Trophoblast cell (in vitro differentiated cells and primary cell): ENCODE measurements at places on chromosomes 7 and 10.

DNA sequence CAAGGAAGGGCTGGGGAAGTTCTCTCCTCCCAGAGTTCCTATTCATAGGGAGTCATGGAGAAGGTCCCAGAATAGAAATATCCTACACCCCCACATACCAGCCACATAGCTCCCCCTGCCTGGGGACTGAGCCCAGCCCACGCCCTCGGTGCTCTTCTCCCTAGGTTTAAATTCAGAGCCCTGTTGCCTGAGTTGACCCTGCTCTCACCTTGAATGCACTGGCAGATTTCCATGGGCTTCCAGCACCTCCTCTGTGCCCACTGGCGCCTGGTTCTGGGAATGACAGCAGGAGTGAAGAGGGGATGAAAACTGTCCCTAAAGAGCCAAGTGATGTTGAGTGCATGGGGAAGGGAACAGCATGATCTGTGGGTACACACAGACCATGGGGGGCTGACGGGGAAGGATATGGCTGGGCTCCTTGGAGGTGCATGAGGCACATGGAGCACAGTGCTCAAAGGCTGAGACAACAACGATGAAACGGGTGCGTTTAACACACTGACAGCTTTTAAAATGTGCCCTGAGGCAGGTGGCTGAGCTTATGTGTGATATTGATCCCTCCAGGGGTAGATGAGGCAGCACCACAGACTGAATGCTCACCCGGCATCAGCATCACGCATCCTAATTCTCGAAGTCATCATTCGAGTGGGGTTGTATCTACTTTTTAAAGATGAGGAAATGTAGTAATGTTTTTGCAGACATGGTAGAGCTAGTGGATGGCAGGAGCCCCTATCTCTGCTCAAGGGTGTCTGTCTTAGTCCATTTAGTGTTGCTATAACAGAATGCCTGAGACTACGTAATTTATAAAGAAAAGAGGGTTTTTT, 53.7 kb upstream of the IGFBP3 start:
- no peak for DNase-seq

- peak; percentile 68 for DNase-seq
Observed at GRCh38 chr7:57404343-57404966, 45.5 kb upstream of the ZNF716 start.

DNA sequence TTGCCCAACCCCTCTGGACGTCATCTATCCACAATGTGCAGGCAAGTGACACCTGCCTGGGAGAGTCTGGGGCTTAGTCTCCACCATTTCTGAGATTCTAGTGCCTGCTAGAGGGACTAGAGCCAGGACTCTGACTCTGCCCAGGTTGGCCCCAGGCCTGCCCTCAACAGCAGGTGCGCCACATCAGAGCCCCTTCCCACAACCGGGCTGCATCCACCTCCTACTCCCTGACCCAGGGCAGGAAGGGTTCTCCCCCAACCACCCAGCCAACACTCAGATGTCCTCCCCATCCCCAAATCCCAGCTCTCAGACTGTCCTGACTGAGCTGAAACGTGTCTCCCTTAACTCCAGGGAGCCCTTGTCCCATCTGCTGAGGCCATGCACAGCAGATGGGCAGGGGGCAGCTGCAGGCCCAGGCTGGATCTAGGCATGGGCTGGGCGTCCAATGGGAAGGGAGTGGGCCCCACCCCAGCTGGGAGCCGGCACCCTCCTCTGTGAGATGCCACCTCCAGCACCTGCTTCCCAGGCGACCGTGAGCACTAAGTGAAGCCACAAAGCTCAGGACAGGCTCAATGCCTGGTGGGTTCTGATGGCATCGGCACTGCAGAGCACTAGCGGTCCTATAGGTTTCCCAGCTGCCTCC, 49.2 kb downstream of the RASGEF1A start:
- DNase-seq: no peak

GRCh38 chr7:141551782-141552181, 572 bp downstream of the AGK start:
- no peak for DNase-seq

- no peak for DNase-seq
Observed at GRCh38 chr10:88131511-88132139, 268.2 kb downstream of the PTEN start.

DNA sequence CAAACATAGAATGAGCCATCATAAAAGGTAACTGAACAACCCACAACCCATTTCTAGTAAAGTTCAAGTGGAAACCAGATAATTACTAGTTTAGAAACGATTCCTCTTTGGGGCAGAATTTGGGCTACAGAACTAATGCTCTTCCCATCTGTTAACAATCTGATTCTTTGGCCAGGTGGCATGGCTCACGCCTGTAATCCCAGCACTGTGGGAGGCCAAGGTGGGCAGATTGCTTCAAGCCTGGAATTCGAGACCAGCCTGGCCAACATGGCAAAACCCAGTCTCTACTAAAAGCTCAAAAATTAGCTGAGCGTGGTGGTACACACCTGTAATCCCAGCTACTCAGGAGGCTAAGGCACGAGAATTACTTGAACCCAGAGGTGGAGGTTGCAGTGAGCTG, 18.5 kb downstream of the CYP51A1 start:
- DNase-seq: no peak

GRCh38 chr7:17305387-17306171, 7.1 kb downstream of the AHR start:
- DNase-seq: no peak

GRCh38 chr7:88540012-88540411, 219.5 kb upstream of the ZNF804B start:
- no peak for DNase-seq

DNA sequence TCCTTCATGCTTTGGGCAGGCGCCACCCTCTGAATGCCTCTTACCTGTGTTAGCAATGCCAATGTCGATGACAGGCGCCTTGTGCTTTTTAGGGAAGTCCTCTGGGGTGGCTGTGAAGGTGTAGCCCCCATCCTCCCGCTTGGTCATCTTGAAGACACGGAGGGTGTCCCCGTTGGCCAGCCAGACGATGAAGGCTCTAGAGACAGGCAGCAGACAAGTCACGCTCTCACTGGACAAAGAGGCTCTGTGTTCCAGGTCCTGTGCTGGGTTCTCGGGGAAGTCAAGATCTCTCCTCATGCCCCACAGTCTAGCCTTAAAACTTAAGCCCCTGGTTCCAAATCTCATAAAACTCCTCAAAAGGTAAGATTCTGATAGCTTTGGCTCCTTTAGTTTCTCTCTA, 5.1 kb downstream of the TBL2 start:
- DNase-seq: no peak

- peak; percentile 44 for DNase-seq
Observed at GRCh38 chr7:47465191-47465590, 116.7 kb downstream of the TNS3 start.

- DNase-seq: no peak
Observed at GRCh38 chr7:129772646-129773280, 161.2 kb downstream of the NRF1 start.

GRCh38 chr10:92242910-92243671, 47.8 kb downstream of the CPEB3 start:
- no peak for DNase-seq

DNA sequence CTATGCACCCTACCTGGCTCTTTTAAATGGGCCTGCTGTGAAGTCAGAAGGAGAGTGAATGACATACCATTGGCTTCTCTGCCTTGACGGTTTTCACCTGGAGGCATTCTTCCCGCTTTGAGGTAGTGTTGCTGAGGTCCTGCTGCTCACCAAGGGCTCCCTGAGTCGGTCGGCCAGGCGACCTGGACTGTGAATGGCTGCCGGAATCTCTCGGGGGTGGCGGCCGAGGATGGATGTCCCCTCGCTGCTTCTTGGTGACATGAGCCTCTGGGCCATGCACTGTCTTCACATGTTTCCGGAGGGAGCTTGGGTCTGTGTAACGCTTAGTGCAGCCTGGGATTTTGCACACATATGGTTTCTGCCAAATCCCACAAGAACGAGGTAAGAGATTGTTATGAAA, 264.7 kb downstream of the GLI3 start:
- no peak for DNase-seq

- no peak for DNase-seq
Observed at GRCh38 chr7:104679085-104679484, 334.9 kb upstream of the KMT2E start.

GRCh38 chr7:103657474-103657894, 211.5 kb upstream of the SLC26A5 start:
- DNase-seq: no peak

- DNase-seq: no peak
Observed at GRCh38 chr7:71278257-71278656, 146.3 kb downstream of the GALNT17 start.

GRCh38 chr7:41824284-41824683, 121.4 kb upstream of the INHBA start:
- no peak for DNase-seq

DNA sequence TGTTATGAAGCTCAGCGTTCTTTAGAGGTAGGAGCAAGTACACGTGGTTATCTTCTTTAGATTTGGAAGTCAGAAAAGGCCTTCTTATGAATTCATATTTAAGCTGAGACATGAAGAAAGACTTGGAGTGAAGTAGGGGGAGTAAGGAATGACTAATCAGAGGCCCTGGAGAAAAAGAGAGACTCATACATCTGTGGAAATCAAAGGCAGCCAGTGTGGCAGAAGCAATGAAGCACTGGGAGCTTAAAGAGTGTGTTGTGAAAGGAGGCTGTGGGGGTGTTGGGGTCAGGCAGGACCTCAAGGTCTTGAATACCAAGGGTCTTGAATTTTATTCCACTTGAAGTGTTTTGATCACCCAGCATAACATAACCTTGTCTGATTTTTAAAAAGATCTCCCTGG, 35.7 kb upstream of the FGL2 start:
- DNase-seq: no peak

DNA sequence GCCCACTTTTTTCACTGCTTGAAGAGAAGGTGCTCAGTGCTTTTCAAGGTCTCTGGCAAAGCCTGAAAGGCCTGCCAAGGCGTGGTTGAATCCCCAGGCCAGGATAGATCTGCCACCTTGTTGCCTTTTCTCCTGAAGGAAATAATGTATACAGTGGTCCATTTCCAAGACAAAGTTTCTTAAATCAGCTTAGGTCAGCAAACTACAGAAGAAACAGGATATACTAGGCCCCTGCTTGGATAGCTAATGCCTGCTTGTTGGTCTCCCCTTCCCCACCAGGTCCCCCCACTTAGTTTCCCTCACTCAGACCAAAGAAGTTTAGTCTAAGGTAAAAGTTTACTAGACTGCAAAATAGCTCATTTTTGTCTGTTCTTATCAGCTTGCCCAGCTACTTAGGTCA, 19.9 kb downstream of the COL17A1 start:
- no peak for DNase-seq

- no peak for DNase-seq
Observed at GRCh38 chr7:1045069-1046063, 1.0 kb downstream of the GPR146 start.

DNA sequence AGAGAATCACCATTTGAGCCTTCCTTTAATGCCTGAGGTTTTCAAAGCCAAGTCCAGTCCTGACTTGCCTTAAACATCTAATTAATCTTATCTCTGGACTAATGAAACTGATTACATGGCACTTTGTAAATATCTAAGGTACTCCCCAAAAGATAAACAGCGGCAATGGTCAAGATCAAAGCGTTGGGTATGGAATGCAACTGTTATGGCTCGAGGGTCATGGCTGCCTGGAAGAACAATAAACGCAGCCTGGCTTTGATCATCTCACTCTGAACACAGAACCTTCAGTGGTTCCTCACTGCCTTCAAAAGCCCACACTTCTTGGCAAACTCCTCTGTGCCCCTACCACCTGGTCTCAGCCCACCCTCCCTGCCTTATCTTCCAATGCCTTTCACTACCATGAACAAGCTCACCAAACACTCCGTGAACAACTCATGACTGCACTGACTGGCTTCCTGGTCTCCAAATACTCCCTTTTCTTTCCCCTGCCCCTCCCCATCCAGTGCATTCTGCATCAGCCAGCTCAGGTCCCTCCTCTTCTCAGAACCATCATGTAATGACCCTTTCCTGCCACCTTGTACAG, 150.2 kb upstream of the NFE2L3 start:
- no peak for DNase-seq

DNA sequence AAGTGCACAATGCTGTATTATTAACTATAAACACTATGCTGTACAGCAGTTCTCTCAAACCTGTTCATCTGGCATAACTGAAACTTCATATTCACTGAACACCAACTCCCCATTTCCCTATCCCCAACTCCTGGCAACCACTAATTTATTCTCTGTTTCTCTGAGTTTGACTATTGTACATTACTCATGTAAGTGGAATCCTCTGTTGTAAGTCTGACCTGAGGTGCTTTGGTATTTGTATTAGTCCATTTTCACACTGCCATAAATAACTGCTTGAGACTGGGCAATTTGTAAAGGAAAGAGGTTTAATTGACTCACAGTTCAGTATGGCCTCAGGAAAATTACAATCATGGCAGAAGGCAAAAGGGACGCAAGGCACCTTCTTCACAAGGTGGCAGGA, 266.3 kb downstream of the PPP1R3A start:
- peak; percentile 35 for DNase-seq

DNA sequence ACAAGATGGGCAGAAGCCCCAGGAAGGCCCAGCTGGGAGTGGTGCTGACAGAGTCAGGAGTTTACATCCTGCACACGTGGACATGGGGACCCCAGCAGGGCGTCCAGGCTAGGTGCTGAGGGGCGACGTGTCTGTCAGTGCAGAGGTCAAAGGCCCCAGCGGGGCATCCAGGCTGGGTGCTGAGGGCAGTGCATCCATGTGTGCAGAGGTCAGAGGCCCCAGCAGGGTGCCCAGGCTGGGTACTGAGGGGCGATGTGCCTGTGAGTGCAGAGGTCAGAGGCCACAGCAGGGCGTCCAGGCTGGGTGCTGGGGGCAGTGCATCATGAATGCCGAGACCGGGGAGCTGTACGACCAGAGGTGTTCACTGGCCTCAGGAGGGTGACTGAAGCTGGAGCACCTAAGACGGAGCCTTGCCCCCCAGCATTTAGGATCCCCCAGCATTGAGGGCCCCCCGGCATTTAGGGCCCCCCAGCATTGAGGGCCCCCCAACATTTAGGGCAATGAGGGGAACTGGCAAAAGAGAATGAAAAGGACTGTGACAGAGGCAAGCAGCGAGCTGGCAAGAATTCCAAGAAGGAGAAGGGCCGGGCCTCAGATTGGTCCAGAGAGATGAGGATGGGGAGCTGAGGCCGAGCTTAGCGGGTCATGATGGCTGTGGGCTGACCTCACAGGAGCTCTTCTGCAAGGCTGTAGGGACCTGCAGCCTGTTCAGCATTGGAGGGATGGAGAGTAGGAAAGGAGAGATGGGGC, 474.9 kb downstream of the PTPRN2 start:
- DNase-seq: no peak

GRCh38 chr10:127945341-127945758, 38.4 kb downstream of the PTPRE start:
- peak; percentile 99 for DNase-seq

- DNase-seq: no peak
Observed at GRCh38 chr10:132774902-132775863, 10.8 kb downstream of the NKX6-2 start.

- DNase-seq: peak; percentile 18
Observed at GRCh38 chr7:148395990-148396716, 194.4 kb upstream of the C7orf33 start.
